B cell (primary cell): ENCODE measurements at places on chromosomes 13 and 19.

GRCh38 chr13:60974296-60974695, 441.4 kb downstream of the PCDH20 start:
- DNase-seq: no peak

GRCh38 chr19:5424192-5424973, 30.8 kb upstream of the ZNRF4 start:
- no peak for DNase-seq

GRCh38 chr13:80787604-80788003, 446.7 kb upstream of the SPRY2 start:
- no peak for DNase-seq

DNA sequence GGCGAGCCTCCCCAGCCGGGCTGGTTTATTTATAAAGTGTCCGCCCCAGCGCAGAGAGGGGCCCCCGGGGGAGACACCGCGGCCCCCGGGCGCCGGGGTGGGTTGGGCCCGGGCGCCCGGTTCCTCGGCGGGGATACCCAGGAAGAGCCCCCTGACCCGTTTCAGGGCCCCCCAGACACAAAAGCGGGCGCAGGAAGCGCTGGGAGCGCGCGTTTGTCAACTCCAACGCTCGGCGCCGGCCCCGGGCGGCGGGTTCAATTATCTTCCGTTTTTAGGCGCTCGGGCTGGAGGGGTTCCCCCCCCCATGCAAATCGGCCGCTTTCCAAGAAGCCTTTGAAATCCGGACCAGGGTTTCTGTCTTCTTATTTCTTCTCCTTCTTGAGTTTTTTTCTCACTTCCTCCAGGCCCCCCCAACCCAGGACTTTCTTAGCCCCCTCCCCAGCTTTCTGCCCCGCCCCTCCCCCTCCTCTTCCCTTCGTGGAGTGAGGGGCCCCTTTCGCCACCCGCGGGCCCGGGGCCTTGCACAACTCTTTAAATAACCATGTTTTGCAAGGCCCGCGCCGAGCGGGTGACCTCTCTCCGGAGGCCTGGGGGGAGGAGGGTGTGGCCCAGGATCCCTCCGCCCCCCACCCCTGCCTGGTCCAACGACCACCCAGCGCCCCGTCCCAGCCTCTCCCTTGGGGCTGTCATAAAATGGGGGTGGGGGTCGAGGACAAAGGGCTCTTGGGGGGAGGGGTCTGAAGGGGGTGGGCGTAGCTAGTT, 935 bp downstream of the ARID3A start:
- peak; percentile 80 for DNase-seq

- DNase-seq: no peak
These were observed 89.4 kb upstream of the IRS2 start for GRCh38 chr13:109875746-109876145.

GRCh38 chr19:15663247-15663646, 9.6 kb upstream of the CYP4F12 start:
- DNase-seq: no peak

DNA sequence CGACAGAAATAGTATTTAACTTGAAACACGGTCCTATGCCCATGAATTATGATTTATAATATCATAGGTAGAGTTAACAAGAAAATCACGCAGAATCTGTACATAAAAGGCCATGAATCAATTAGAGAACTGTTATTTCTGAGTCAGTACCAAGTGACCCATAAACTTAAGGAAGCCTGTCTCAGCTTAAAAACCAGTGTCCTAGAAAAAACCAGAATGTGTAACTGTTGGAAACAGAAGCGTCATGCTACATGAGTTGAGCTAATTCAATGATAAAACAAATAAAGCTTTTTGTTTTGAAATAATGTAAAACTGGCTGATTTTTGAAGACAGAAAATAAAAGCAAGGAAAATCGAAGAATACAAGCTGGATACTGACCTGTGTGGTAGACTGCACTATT, 34.8 kb upstream of the SGCG start:
- DNase-seq: no peak

- DNase-seq: no peak
These were observed 17.4 kb upstream of the OR7D2 start for GRCh38 chr19:9161427-9161826.

DNA sequence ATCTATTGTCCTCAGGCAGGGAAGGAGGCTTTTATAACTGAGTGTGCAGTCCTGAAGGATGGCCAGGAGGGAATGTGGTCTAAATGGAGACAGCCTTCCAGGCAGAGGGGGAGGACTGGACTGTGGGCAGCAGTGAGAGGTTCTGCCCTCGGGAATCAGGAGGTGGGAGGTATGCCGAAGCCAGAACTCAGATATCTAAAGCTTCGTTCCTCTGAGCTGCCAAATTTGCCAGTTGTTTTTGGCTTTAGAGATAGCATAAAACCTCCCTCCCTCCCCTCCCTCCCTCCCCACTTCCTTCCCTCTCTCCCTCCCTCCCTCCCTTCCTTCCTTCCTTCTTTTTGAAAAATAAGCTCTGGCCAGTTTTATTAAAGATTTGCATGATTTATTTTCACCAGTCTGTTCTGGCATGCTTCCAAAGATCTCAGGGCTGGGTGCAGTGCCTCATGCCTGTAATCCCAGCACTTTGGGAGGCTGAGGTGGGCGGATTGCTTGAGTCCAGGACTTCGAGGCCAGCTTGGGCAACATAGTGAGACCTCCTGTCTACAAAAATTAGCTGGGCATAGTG, 2.4 kb downstream of the MEDAG start:
- DNase-seq: no peak

GRCh38 chr19:55539090-55539984, 2.4 kb upstream of the SBK2 start:
- no peak for DNase-seq

DNA sequence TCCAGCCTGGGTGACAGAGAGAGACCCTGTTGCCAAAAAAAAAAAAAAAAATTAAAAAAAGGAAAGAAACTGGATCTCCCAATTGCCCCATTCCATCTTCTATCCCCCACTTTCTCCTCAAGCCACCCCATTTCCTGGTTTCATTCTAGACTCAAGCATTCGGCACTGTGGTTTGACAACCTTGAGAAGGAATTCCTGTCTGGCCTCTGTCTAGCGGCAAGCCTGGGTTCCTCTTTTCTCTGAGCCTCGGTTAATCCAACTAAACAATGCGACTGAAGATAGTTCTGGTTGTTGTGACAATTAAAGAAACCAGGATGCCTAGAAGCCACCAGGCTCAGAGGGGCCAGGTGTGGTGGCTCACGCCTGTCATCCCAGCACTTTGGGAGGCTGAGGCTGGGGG, 3.3 kb upstream of the C3 start:
- peak; percentile 54 for DNase-seq

GRCh38 chr13:36357692-36358091, 11.5 kb upstream of the SPART start:
- no peak for DNase-seq
